ENCODE measurements at places on chromosomes 2 and 18.
A peak's percentile ranks its signal among the peaks of the same experiment; 100 is the strongest.

DNA sequence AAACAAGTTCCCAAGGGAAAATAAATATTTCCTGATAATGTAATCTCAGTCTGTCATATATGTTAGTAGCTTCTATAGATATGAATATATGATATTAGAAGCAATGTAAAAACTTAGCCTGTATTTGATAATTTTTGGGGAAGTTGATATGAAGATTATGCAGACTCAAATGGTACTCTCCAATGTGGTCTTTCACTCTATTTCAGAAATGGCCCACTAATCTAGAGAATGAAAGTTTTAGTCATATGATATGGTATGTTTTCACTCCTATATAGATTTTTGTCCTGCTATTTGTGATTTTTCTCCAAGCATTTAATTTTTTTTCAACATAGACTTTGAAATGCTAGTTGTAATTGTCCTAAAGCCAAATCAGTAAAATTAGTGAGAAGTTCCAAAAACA is 236.7 kb upstream of the BOD1L2 start:
- DNase-seq, result no peak

GRCh38 chr2:118058951-118059350 is 29.3 kb upstream of the INSIG2 start:
- no peak for DNase-seq

GRCh38 chr2:160816916-160817499 is 323.4 kb upstream of the RBMS1 start:
- no peak for DNase-seq

DNA sequence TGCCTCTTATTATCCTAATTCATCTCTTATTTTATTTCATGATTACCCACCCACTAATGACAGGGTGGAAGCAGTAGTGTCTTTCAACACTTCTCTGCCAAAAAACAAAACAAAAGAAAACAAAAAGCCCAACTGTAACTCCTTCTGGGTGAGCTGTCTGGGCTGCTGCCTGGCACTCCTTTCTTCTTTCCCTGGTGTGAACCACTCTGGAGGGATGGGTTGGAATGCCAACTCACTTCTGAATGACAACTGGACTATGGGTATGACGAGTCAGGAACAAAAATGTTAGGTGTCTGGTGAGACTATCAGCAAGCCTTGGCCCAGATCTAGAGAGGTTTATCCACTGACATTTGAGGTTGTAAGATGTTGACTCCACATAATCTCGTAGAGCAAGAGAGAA is 88.3 kb upstream of the ITGB6 start:
- no peak for DNase-seq

- DNase-seq, result no peak
Observed at GRCh38 chr2:218290316-218291261, 1.7 kb downstream of the TMBIM1 start.

DNA sequence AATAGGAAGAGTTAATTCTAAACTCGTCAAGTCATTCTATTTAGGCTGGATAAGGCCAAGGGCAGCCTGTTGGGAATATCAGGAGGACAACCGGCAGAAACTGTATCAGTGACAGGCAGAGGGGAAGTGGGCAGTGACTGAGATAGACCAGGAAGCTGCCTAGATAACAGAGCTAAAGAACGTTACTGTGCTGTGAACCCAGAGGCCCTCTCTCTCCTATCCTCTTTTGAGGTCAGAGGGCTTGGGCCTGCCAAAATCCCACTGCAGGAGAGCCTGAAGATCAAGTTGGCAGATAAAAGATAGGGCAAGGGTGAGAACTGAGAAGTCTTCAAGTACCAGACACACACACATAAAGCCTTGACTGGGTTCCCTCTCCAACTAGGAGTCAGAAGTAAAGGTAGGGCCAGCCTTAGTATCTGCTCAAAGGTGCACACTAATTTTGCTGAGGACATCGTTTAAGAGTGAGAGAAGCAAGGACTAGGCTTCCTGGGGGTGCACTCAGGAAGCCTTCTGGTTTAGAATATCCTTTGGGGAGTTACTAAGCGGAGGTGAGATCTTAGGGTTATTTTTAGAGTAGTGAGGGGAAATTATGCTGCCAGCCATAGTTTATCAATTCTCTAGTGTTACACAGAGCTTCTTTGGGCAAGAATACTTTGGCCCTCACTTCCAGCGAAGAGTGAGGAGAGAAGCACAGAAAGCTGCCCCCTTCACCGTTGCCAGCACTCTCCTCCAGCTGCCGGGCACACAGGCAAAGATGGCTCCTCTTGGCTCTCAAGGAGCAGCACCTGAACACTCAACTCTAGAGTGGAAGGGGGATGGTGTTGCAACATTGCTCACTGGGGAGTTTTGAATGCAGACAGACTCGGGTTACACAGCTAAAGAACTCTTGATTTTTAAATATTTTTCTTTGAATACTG is 9.8 kb downstream of the CAVIN2 start:
- no peak for DNase-seq

DNA sequence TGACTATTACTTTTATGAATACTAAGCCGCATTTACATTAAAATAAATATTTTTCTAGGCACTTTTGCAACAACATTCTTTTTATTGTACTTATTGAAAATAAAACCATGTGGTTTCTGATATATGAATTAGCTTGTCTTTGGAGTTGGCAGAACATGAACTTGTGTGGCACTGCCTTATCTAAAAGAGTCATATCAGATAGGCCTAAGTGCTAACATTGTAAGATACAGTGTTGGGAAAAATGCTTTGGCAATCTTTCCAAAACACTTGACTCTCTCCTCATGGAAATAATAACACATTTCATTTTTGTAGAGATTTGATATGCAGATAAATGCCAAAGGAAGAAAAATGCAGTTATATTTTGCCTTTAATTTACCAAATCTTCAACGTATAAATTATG is 191.7 kb downstream of the ERBB4 start:
- no peak for DNase-seq

GRCh38 chr2:38523728-38524437 is 78.8 kb downstream of the HNRNPLL start:
- no peak for DNase-seq

- DNase-seq, result no peak
Observed at GRCh38 chr2:240384711-240385450, 50.6 kb upstream of the GPC1 start.

DNA sequence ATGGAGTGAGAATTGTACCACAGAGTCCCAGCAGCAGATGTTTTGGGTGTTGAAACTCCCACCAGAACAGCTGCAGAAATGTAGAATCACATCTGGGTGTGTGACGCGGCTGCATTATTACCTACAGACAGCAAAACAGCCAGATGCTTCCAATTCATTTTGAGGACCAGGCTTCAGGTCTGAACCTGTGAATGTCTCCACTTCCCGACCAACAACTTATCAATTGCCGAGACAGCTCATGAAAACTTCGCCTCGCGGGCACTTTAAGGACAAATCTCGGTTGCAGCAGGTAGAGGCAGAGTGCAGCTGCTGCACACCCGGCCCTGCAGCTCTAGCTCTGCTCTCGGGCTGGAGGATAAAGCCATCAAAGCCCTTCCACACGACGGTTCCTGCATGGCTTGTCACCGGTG is 202.0 kb downstream of the HRH4 start:
- no peak for DNase-seq

GRCh38 chr2:229701716-229702115 is 12.6 kb downstream of the DNER start:
- no peak for DNase-seq

DNA sequence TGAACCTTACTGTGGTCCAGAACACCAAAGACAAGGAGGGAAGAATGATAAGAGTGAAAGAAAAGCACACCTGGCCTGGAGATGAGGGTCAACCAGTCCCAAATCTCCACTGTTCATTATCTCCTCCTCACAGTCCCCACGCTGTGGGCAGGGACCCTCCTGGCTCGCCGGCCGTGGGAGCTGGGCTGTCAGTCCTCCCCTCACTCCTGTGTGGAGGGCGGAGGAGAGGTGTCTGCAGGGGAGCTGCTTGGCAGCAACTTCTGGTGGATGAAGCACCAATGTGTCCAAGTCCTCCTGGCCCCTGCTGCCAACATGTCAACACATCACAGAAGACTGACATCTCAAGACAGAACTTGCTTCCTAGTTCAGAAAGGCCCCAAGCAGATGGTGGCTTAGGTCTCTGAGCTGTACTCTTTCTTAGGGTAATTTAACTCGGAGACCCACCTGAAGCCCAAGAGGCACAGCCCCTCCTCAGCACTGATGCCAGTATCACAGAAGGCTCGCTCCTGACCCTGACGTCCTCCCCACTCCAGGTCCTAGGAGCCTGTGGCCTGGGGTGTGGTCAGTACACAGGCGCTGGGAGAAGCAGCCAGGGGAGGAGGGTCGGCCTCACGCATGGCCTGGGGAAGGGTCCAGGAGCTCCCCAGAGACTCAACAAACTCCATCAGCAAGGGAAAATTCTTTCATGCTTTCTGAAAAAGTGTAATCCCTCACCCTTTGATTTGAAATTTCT is 54.5 kb downstream of the PARD6G start:
- no peak for DNase-seq

GRCh38 chr2:210844016-210844415 is 287.6 kb downstream of the CPS1 start:
- no peak for DNase-seq

- DNase-seq, result no peak
Observed at GRCh38 chr2:81852651-81853050, 1548.1 kb upstream of the LRRTM1 start.

DNA sequence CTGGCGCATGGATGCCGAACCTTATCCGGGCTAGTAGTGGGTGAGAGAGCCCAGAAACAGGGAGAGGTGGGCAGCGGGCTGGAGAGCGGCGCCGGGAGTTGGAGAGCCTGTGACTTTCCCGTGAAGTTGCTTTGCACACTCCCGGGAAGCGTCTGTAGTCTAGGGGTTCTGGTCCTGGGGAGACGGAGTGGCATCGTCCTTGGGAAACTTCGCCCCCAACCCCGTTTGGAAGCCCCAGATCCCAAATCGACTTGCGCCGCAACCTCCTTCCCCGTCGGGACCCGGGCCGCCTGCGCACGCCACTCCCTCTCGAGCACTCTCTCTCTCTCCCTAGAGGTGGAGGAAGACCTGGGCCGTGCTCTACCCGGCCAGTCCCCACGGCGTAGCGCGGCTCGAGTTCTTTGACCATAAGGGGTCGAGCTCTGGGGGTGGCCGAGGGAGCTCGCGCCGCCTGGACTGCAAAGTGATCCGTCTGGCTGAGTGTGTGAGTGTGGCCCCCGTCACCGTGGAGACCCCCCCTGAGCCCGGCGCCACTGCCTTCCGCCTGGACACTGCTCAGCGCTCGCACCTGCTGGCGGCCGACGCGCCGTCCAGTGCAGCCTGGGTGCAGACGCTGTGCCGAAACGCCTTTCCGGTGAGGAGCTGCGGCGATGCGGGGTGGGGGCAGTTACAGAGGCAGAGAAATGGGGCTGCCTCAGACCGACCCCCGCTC is 456 bp downstream of the DOK1 start:
- no peak for DNase-seq

DNA sequence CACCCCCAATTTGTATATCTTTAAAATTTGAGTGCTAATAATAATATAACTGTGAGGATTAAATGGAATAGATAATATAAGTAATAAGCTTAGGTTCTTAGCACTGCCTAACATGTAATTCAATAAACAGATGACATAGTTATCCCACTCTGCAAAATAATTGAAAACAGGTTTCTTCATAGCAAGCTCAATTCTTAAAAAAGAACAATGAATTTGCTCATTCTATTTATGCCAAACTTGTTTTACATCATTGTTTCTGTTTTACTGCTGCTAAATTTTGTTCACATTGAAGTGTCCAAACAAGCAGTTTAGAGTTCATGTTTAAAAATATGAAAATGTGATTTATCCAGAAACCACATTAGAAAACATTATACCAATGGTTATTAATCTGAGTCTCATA is 217.0 kb downstream of the MBD5 start:
- DNase-seq, result no peak

DNA sequence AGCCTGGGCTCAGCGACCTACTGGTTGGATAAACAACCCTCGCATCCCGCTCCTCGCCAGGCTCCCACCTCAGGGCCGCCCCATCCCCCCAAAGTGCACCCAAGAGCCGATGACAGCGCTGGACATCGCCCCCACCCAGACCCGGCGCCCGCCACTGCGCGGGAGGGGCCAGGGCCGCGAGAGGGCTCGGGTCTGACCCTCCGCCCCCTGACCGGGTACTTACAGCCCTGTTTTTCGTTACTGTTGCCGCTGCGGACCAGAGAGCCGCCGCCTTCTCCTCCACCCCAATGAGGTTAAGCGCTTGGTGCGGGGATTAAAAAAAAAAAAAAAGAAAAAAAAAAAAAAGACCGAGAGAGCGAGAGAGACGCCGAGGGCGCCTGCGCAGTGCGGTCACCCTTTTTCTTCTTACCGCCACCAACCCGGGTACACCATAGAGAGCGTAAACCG is at the start of gene CLASP1:
Gene CLASP1, minus strand, starts transcription at position 314 of the 447 bp plus-strand sequence. CDS start 43,567 bp downstream, outside the sequence.
- DNase-seq, result peak; percentile 71

DNA sequence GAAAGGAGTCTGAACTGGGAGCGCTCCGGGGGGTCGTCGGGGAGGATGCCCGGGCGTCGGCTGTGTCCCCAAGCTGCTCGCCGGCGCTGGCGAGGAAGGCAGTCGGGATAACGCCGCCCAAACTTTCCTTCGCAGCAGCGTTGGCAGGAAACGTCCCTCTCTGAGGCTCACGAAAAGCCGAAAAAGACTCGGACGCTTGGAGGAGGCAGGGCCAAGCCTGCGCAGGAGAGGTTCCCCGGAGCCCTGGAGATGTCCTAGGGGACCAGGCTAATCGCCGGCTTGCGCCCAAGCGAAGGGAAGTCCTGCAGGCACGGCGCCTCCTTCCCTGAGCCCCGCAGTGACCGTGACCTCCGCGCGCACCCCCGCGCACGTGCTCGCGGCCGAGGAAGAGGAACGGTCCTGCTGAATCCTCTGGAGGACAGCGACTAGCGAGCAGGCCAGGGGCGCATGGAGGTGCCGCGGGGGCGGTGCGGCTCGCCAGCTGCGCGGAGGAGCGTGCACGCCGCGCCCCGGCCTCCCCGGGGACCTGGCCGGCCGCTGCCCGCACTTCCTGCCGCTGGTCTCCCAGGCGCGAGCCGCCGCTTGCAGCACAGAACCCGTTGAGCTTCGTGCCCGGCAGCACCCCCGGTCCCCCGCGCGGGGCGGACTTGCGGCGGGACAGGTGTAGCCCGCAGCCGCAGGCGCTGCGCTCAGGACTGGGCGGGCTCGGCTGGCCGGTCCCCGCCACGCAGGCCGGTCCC is at the start of gene SH3RF3:
Gene SH3RF3, plus strand, starts transcription at position 590 of the 740 bp plus-strand sequence.
- DNase-seq, result peak; percentile 33

DNA sequence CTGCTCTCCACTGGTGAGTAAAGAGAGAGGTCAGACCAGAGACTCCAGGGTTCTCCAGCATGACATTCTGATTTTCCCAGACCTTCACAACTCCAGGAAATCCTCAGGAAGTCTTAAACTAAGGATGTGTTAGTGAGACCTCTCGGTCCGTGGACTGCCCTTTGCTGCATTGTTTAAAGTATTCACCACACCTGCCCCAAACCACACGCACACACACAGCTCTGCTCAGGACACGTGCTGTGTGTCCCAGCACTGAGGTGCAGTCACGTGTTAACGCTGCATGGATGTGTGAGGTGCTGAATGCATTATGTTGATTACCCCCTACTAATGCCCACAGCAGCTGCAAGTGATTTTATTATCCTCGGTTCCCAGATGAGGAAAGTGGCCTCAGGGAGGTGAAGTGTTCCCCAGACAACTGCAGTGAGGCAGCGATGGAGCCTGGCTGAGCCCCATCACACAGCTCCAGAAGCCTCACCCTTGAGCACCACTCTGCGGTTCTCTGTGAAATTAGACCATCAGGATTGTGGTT is 68.4 kb downstream of the TRAPPC12 start:
- no peak for DNase-seq

Measured in caudate nucleus (tissue), 63 donors.